ENCODE measurements at places on chromosomes 16 and 17.

DNA sequence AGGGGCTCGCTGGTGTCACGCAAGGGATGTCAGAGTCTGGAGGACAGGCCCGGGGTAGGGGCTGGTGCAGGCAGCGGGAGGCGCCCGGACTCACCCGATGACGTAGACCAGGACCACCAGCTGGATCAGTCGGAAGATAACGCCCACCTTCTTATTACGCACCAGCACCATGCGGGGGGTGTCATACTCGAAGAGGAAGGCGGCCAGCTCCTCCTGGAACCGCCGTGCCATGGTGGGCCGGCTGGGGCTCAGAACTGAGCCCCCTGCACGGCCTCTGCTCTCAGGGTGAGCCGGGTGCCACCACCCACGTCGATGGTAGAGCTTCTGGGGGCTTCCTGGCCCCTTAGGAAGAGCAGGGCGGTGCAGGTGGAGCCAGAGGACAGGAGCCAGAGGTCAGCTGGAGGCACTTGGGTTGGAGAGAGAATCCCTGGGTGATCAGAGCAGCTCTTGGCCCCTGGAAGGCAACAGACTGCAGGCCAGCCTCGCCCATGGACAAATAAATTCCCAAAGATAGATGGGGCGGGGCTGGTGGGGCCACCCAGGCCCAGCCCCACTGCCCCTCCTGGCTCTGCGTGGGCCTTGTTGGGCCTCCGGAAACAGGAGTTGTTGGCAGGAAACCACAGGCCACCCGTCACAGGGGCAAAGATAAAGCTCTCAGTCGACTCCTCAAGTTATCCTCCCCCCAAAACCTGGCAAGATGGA lies at the start of gene P2RX1:
Gene P2RX1 (minus strand): TSS at position 471 of the 702 bp plus-strand sequence. CDS start 240 bp downstream, at position 231.
- DNase-seq, result no peak

- DNase-seq, result no peak
Measured at GRCh38 chr16:13926891-13927290, 6.9 kb downstream of the ERCC4 start.

GRCh38 chr17:80951121-80952090 lies 40.2 kb upstream of the CHMP6 start:
- no peak for DNase-seq

DNA sequence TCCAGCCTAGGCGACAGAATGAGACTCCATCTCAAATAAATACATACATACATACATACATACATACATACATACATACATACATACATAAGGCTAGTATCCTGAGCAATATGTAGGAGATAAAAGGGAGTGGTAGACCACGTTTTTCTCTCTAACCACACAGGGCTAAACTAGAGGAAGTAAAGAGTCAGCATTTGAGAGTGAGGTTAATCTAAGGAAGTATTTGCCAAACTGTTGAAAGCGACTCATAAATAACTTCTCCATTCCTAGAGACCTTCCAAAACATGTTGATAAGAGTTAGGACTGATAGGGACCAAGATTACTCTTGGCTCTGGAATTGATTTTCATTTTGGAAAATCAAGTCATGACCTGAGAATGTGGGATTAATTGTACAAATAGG lies 68.9 kb downstream of the NEUROD2 start:
- no peak for DNase-seq

- no peak for DNase-seq
Measured at GRCh38 chr17:530851-531250, 178.2 kb upstream of the RPH3AL start.

- no peak for DNase-seq
Measured at GRCh38 chr17:29133121-29133713, 47.0 kb downstream of the MYO18A start.

- DNase-seq, result no peak
Measured at GRCh38 chr17:77466596-77467223, 325.9 kb downstream of the SEC14L1 start.

Data from GM19239 (cell line).